NCI-H774 (cell line): ENCODE measurements at places on chromosomes 4 and X.

DNA sequence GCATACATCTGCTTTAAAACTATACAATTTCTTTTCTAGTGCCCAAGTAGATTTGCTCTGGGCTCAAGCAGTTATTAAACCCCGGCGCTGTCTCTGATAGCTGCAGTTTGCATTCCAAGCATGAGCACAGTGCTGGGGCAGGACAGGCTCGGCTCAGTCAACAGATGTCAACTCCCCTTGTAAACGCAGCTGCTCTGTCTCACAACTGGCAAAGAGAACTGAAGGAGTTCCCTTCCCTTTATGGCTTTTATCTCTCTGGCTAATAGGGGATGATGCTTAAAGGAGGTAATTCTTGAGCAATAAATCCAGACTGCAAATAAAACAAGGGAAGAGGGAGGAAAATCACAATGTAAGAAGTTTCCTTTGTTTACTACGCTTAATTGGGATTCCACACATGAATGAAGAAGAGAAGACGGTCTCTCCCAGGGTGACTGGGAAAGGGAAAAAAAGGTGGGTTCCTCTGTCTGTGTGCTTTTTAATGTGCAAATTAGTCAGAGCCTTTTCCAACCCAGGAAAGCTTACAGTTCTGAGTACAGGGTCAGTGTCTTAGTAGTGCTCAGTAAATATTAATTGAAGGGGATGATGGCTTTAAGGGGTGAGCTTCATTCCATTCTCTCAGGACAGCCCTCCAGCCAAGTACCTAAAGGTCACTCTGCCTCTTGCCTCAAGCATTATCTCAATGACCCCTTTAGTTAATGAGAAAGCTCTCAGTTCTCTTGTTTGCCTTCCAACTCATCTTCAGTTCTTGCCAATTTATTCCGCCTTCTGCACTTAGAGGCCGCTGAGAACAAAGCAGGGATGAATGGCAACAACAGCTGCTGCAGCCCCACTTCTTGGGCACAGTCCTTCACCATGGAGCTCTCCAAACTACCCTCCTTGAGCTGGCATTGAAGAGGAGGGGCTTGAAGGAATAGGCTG is 155.7 kb upstream of the JADE1 start:
- DNase-seq = no peak

GRCh38 chr4:108303488-108304177 is 134.9 kb upstream of the LEF1 start:
- DNase-seq = no peak

DNA sequence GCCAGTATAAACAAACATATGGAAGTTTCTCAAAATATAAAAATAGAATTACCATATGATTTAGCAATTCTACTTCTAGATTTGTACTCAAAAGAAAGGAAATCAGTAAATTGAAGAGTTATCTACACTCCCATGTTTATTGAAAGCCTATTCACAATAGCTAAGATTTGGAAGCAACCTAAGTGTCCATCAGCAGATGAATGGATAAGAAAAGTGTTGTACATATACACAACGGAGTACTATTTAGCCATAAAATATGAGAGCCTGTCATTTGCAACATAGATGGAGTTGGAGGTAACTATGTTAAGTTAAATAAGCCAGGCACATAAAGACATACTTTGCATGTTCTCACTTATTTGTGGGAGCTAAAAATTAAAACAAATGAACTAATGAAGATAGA is 257.8 kb downstream of the TEX13C start:
- DNase-seq = no peak

- DNase-seq = no peak
These were observed 21.2 kb downstream of the L1CAM start for GRCh38 chrX:153864561-153865320.

DNA sequence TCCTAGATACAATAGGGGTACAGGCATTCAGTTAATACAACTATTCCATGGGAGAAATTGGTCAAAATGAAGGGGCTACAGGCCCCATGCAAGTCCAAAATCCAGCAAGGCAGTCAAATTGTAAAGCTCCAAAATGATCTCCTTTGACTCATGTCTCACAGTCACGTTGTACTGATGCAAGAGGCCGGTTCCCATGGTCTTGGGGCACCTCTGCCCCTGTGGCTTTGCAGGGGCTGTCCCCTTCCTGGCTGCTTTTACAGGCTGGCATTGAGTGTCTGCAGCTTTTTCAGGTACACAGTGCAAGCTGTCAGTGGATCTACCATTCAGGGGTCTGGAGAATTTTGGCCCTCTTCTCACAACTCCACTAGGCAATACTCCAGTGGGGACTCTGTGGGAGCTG is 12.5 kb upstream of the ASIC5 start:
- no peak for DNase-seq
